NCI-H1694 (cell line): ENCODE measurements at places on chromosomes 7 and 10.

DNA sequence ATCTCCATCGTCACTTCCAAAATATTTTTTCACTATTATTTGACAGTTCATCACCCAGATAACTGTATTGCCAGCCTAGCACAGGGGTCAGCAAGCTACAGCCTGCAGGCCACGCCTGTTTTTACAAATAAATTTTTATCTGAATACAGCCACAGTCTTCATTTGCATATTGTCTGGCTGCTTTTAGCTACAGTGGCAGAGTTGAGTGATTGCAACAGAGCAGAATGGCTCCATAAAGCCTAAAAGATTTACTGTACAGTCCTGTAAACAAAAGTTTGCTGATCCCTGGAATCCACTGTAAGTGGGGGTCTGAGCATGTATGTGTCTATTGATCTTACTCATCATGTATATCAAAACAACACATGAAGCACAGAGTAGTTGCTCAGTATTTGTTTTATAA, 45.9 kb upstream of the GNAI1 start:
- DNase-seq, result no peak

GRCh38 chr7:30068117-30068516, 39.9 kb downstream of the PLEKHA8 start:
- no peak for DNase-seq

DNA sequence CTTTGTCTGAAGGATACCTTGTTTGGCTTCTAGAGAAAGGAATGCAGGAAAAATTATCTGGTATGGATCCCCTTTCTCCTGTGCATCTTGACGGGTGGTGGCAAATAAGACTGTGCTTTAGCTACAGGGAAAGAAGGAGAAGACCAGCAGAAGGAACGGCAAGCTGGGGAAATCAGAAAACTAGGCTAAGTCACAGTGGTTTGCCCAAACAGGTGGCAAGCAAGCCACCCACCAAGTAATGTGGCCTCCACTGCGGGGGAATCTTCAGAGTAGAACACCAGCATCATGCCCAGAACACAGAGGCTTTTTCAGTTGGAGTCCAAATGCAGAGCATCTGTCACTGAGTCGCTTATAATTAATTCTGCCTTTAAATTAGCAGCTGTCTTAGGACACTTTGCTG, 282.8 kb downstream of the PHF14 start:
- DNase-seq, result no peak

DNA sequence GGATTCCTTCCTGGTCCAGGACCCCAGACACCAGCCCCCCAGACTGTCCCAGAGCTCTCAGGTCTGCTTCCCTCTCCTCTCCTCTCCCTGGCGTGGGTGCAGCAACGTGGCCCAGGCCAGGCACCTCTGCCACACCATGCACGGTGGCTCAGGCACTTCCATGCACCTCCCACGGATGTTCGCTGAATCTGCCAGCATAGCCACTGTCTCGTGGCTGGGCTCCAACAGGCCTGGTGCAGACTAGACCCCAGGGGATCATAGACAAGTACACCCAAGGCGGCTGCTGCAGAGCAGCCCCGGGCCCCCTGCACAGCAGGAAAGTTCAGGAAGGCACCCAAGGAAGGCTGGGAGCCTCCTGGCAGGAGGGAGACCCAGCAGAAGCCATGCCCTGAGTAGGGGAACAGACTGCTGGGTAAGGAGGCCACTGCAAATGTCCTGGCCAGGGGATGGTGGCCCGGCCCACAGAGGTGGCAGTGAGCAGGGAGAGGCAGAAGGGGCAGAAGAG, 4.4 kb downstream of the RASGEF1A start:
- no peak for DNase-seq

DNA sequence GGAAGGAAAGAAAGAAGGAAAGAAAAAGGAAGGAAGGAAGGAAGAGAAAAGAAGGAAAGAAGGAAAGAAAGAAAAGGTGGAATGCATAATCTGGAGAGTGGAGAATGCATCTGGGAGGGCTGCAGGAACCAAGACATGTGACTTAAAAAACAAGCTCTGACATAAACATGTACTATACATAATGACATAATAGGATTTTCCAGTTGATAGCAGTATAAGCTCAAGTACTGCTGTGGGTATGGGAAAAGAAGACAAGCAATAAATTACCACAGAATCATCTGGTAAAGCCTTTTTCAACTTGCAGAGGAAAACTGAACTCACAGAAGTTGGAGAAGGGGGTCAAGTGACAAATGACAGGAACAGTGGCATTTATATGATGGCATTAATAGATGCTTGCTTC, 345.9 kb downstream of the PLXDC2 start:
- DNase-seq, result no peak

DNA sequence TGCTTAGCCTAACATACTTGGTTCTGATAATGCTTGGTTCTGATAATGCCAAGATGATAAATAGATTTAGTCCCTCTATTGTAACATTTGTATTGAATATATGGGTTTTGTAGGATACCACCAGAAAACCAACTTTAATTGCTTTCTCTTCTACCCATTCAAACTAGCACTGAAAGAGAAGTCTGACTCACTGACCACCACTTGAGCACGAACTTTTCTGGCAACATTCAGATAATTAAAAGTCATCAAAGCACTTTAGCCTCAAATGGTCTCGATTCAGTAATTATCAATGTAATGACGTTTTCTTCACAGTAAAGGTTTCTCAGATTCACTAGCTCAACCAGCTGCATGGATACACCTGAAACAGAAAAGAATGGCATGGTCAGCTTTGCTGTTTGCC, 63.0 kb downstream of the HDAC9 start:
- DNase-seq, result no peak

DNA sequence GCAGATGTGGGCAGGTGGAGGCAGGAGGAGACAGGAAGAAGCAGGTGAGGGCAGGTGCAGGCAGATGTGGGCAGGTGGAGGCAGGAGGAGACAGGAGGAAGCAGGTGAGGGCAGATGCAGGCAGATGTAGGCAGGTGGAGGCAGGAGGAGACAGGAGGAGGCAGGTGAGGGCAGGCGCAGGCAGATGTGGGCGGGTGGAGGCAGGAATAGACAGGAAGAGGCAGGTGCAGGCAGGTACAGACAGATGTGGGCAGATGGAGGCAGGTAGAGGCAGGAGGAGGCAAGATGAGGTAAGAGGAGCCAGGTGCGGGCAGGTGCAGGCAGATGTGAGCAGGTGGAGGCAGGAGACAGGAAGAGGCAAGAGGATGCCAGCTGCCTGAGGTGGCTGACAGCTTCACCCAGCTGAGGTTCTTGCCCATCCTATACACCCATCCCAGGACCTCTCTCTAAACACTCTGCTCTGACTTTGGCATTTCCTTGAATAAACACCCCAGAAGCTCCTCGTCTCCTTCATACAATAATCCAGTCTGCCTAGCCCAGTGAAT, 33.0 kb downstream of the PTPRE start:
- DNase-seq, result no peak

GRCh38 chr7:5695727-5696345, 85.6 kb downstream of the RNF216 start:
- no peak for DNase-seq

DNA sequence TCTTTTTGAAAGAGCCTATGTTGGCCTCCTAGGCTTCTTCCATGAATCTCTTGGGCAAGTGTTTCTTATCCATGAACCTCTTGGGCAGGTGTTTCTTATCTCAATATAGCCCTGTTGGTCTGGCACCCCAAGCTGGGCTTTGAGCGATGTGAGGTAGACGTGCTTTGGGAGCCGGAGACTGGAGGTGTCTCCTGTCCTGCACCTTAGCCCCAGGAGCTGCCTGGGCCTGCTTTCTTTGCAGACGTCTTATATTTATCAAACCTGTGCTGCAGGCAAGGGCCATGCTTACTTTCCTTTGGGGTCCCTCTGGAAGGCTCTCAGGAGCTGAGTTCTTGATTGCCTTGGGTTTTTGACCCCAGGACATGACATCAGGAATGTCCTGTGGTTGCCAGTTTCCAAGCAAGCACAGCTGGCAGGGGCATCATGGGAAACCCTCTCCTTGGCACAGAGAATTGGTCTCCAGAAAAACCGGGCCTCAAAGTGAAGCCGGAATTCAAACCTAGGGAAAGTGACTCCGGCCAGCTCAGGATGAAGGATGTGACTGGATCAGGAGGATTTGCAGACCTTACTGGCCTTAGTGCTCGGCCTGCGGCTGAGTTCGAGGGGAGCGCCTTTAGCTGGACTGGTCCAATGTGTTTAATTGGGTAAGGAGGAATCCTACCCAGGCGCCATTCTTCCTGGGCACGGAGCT, 2.8 kb downstream of the JAKMIP3 start:
- no peak for DNase-seq

GRCh38 chr10:5293691-5294550, 70.8 kb upstream of the UCN3 start:
- peak; percentile 1 for DNase-seq
